ENCODE measurements at places on chromosomes 11 and 22.

DNA sequence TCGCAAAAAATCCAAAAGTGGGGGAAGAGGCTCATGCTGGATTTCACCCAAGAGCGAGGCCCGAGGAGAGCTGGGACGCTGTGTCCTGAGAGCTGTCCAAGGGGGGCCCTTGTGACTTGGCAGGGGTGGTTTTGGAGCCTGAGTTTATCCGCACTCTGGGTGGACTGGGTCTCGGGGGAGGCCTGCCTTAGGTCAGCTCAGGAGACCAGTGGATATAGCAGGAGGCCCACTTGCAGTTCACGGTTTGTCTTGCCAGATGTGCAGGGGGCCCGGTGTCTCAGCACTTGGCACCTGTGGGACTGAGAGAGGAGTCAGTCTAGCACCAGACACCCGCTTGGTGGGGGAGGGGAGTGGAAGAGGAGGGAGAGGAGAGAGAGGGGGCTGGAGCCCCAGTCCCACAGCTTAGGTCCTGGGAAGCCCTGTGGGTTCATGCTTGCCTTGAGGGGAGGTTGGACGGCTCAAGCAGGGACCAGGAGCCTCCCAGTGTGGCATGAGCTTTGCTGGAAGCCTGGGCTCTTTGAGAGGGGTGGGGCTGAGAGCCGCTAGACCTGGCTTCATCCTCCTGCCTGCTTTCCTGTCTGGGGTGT lies 33.4 kb downstream of the PARVB start:
- DNase-seq: no peak

- no peak for DNase-seq
Measured at GRCh38 chr11:11571893-11572292, 49.9 kb downstream of the GALNT18 start.

DNA sequence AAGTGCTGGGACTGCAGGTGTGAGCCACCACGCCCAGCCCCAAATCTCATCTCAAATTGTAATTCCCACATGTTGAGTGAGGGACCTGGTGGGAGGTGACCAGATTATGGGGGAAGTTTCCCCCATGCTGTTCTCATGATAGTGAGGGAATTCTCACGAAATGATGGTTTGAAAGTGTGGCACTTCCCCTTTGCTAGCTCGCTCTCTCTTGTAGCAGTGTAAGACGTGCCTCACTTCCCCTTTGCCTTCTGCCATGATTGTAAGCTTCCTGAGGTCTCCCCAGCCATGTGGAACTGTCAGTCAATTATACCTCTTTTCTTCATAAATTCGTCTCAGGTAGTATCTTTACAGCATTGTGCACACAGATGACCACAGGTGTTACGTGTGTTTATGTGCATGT lies 357.8 kb downstream of the CADM1 start:
- no peak for DNase-seq

DNA sequence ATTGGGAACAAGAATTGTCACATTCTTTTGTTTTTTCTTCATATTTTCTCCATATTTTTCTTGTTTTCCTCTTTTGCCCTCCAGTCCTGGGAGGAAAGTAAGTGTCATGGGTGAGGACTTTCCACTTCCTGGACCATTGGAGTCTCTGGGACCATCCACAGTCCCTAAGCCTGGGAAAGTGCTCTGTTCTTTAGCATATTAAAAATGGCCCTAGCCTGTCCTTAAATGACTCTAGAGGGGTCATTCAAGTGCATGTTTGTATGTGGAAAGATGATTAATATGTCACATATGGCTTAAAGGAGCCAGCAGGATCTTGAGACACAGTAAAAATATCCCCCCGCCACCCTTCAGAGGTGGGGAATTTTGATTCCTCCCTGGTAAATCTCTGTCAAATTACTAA lies 20.1 kb upstream of the SCGB1D1 start:
- no peak for DNase-seq

DNA sequence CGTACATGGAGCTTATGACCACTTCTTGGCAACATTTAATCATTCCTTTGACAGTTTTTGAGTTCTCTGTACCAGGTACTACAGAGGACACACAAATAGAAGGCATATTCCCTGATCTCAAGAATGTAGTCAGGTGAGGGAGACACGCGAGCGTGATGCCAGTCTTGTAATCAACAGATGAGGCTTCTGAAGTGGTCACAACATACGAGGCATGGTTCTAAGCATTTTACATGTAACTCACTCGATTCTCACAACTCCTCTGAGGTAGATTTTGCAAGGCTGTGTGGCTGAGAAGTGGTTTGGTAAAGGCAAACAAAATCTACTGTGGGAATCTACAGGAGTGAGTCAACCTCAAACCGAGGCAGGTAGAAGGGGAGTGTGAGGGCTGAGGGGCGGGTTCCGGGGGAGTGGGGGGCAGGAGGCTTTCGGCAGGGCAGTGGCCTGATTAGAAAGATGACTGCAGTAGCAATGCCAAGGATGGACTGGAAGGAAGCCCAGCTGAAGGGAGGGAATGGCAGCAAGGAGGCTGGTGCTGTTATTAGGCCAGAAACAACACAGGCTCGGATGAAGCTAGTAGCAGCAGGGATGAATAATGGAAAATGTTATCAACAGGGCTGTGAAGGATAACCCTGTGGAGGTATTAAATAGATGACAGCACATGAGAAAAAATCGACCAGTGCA lies 63.8 kb downstream of the ST14 start:
- DNase-seq: no peak

DNA sequence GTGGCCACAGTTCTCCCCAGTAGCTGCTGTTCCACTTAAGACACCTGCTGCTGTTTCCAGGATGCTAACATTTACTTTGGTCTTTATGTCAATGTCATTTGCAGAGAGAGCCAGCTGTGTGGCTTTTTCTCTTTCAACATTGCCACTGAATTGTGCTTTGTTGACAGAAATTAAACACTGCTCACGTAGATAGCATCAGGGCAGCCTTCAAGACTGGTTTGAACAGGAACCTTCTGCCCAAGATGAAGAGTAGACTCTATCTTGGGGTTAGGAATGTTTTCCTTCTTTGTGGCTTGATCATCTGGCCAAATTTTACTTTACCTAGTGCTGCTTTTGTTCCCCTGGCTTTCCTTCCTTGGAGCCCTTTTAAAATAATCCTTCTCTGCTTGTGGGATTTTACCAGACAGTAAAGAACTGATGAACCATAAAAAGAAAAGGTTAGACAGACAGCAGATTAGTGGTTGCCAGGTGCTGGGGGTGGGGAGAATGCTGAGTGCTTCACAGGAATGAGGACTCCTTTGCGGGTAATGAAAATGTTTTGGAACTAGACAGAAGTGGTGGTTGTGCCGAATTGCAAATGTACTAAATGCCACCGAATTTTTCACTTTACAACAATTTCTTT lies 22.7 kb upstream of the XBP1 start:
- DNase-seq: no peak

DNA sequence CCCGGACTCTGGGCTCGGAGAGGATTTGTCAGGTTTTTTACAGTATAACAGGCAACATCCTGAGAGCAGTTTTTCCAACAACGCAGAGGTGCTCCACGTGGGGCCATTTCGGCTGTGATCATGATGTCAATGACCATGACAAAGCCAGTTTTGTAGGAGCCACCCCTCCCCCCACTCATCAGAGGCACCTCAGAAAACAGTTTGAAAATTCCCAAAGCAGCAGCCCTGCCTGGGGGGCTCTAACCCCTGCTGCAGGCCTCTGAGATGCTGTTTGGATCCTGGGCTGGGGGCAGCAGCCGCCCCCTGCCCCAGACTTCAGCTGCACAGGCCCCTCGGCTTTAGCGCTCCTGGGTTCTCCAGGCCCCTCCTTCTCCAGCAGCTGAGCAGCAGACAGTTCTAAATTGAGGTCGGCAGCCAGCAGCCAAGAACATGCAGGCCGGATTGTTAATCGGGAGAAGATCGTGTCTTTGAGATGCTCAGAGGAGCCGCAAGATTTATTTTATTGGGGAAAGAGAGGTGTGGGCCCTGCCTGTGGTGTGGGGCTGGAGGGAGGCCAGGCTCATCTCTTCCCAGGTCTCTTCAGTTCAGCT lies 19.4 kb downstream of the NFAM1 start:
- no peak for DNase-seq

DNA sequence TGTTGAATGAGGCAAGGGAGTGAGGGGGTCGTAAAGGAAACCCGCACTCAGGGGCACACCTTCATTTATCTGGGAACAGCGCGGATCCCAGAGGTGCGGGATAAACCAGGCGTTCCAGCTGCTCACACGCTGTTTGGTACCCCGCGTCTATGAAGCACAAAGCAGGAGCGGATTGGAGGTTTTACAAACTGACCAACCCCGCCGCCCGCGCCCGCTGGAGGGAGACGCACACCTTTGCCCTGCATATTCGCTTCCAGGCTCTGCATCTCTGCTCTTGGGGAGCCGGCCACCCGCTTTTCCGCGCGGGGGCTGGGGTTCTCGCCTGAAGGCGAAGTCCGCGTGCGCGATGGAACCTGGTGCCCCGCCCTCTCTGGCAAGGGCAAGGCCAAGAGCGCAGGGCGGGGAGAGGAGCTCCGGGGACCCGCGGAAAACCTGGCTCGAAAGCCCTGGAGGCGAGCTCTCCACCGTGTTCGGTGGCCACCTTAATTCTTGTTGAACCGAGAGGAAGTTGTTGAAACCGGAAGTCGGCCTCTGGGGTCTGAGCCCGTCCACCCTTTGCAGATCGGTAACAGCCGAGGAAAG lies 6.8 kb upstream of the ALX4 start:
- DNase-seq: no peak

GRCh38 chr11:108286370-108286769 lies 63.5 kb downstream of the ATM start:
- DNase-seq: no peak

GRCh38 chr22:22926370-22927195 lies 39.0 kb downstream of the IGLL5 start:
- DNase-seq: no peak

- no peak for DNase-seq
Measured at GRCh38 chr22:30238661-30239487, 7.7 kb downstream of the LIF start.

DNA sequence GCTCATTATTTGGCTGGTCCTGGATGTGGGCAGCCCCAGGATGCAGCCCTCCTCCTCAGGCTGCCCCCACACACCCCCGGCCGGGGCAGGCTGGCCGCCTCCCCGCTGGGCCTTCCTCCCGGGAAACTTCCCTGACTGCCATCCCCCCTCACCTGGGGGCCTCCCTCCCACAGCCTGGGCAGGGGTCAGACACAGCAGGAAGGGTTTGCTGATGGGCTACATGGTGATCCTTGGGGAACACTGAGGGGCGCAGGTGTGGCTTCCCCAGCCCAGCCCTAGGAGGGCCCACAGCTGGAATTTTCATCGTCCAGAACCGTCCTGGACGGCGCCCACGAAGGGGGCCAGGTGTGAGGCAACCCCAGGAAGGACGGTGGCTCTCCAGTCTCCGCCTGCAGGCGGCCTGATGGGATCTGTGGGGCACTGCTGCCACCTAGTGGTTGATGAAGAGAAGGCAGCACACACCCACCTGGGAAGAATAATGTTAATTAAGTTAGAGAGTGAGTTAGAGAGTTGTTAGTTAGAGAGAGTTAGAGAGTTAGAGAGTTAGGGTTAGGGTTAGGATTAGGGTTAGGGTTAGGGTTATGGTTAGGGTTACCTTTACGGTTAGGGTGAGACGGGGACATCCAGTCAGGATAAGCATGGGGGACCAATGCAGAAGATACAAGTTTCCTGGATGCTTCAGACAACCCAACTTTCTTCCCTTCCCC lies 75.9 kb upstream of the PRR5 start:
- no peak for DNase-seq

GRCh38 chr11:11320825-11321224 lies 32.2 kb downstream of the CSNK2A3 start:
- DNase-seq: no peak

- DNase-seq: no peak
Measured at GRCh38 chr11:131349368-131350086, 20.9 kb upstream of the NTM start.

GRCh38 chr11:65210748-65211147 lies 29.0 kb downstream of the CAPN1 start:
- DNase-seq: no peak

GRCh38 chr11:134638796-134639430 lies 226.9 kb upstream of the B3GAT1 start:
- DNase-seq: no peak
